ENCODE measurements at places on chromosomes 16 and 17.

DNA sequence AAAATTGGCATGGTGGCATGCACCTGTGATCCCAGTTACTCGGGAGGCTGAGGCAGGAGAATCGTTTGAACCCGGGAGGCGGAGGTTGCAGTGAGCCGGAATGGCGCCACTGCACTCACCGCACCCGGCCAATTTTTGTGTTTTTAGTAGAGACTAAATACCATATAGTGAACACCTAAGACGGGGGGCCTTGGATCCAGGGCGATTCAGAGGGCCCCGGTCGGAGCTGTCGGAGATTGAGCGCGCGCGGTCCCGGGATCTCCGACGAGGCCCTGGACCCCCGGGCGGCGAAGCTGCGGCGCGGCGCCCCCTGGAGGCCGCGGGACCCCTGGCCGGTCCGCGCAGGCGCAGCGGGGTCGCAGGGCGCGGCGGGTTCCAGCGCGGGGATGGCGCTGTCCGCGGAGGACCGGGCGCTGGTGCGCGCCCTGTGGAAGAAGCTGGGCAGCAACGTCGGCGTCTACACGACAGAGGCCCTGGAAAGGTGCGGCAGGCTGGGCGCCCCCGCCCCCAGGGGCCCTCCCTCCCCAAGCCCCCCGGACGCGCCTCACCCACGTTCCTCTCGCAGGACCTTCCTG is at the start of gene HBQ1:
HBQ1 (plus strand) TSS at position 359 of the 575 bp plus-strand sequence; CDS start at position 387, 28 bp downstream.
- no peaks in the 10 kb centered on the region for H3K36me3 ChIP-seq
- no peaks in the 10 kb centered on the region for H3K4me1 ChIP-seq
- H3K4me3 ChIP-seq: peak within 1 kb of the TSS; percentile 33
- H3K27ac ChIP-seq: no peak within 1 kb of the TSS
- no peak for DNase-seq

DNA sequence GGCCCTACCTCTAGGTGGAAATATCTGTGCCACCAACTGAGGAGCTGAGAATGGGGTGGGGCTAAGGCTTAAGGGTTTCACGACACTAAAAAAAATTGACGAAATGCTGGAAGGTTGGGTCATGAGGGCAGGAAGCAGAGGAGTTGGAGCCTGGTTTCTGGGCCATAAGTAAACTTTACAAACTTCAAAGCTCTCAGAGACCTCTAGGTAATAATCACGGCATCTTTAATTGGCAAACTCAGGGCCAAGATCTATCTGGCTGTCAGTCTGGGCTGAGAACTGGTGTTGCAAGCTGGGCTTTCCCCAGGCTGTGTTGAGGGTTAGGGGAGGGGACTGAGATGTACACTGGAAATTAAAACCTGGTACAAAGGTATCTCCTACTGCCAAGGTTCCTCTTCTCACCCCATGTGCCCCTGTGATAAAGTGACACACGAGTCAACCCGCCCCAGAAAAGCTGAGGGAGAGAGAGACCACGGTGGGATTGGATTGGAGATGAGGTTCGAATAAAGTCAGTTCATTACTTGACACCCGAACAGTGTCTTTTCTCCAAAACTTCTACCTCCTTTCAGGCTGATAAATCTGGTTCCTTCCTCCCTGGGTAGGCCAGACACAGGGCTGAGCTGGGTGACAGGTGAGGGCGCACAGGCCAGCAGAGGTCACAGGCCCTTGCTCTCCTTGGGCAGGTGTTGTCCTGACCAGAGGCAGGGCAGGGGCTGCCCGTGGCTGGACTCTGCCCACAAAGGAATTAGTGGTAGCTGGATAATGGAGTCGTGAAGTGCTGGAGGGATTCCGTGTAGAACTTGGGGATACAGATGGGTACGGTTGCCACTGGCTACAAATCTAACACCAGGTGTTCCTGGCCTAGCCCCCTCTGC is 4.0 kb upstream of the ZNF768 start:
- peaks cover 27% of the 10 kb centered on the region for H3K4me1 ChIP-seq
- no peak overlapping the region for H3K4me3 ChIP-seq
- no peaks in the 10 kb centered on the region for H3K27me3 ChIP-seq
- H3K27ac ChIP-seq: peak overlapping the region; percentile 22

DNA sequence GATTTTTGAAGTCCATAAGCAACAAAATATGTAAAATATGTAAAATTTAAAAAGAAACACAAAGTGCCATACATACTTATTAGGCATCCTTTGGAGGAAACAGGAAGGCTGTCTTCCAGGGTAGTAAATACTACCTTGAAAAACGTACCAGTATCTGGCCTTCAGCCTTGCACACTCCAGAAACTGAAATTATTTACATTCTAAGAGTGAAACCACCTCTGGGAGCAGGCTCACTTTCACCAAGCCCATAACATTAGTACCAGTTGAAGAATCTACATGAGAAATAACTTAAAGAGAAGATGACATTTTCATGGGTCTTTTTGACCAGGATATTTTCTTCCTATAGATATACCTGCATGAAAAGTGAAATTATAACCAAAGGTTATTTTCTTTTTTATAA is 6.4 kb downstream of the KRTAP9-1 start:
- no peak overlapping the region for H3K27ac ChIP-seq
- H3K36me3 ChIP-seq: no peaks in the 10 kb centered on the region
- H3K27me3 ChIP-seq: peaks cover 8% of the 10 kb centered on the region
- H3K4me3 ChIP-seq: no peak overlapping the region
- H3K4me1 ChIP-seq: no peaks in the 10 kb centered on the region
- no peak for DNase-seq

DNA sequence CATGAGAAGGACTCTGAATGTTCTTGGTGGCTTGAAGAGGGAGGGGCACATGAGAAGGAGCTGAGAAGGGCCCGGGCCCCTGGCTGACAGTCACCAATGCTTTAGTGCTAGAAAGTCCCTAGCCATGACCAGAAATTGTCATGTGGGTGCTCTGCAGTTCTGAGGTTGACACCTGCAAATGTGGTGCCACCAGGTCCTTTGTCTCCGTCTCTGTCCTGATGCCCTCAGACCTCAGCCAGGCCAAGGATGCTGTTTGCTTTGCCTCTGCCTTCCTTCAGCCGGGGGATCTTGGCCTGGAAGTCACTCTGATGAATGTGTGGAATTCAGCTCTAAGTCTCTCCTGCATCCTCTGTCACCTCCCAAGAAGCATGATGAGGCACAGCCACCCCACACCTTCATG is 63.6 kb downstream of the TNFRSF13B start:
- H3K27me3 ChIP-seq: peaks cover 68% of the 10 kb centered on the region
- no peak overlapping the region for H3K4me3 ChIP-seq
- no peak for DNase-seq

DNA sequence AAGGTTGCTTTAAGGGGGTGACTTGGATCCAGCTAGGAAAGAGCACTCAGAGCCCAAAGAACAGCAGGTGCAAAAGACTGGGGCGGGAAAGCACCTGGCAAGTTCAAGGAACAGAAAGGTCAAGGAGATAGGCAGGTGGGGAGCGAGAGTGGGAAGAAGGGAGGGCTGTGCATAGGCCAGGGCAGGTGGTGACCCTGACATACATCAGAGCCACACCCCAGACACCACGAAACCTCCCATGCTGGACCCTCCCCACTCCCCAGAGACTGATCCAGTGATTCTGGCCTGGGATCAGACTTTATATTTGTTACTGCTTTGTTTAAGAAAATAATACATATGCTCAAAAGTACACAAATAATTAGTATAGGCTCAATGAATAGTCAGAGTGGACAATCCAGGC is 48.5 kb upstream of the RBFOX3 start:
- no peaks in the 10 kb centered on the region for H3K36me3 ChIP-seq
- no peak overlapping the region for H3K27ac ChIP-seq
- no peaks in the 10 kb centered on the region for H3K4me1 ChIP-seq
- peak; percentile 1 for DNase-seq

Measured in activated T-helper 2 cell treated with anti-CD3 and anti-CD28 coated beads, Interferon-gamma antibody, Interleukin-2, Interleukin-4, amounts not matched to agents 10 μg/mL and 5 μg/mL and 100 μg/mL, durations not matched to agents 14 hours and 24 hours and 36 hours (primary cell).